ENCODE measurements at places on chromosomes 1 and 21.

DNA sequence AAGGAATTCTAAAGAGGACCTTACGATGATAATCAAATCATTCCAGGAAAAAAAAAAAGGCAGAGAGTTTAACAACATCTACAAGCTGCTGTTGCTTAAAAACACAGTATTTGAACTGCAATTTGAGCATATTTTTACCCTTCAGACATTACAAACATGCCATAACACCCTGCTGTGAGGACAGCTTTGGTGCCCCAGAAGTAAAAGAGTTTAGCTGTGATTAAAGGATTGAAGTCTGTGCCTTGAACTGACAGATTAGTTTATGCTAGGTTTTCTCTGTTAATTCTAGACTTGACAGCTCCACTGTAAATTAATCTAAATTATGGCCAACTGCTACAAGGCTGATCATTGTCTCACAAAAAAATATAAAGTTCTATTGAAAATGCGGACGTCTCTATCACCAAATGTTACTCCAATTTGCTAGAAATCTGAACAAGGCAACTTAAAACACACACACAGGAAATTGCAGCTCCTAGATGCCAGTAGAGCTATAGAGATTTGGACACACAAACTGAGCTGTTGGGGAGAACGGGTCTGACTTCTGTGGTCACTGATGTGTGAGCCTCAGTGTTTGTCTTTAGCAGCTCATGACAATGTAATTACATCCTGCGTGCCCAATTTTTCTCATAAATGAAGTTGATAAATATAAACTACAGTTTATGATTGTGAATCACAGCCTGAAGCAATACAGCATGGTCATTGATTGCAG, 217.9 kb downstream of the NTNG1 start:
- DNase-seq = no peak

DNA sequence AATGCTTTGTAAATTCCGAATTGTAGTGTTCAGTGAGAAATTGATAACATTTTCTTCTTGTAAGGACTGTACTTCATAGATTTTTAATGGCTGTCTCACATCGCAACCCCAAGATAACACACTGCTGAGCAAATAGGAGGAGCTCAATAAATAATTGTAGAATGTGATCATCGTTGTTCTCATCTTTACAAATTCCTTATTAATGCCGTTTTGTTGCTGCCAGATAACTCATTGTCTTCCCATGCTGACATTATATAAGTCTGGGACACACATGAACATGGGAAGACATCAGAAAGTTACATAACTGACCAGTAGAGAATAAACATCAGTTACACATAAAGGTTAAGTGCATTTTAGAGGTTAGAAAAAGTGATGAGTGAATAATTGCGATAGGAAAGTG, 46.4 kb upstream of the TSPAN2 start:
- DNase-seq = no peak

GRCh38 chr1:61109158-61109557, 26.8 kb downstream of the NFIA start:
- DNase-seq = no peak

GRCh38 chr1:151562661-151563060, 22.6 kb downstream of the TUFT1 start:
- no peak for DNase-seq

GRCh38 chr1:65235867-65236805, 73.2 kb upstream of the DNAJC6 start:
- no peak for DNase-seq

DNA sequence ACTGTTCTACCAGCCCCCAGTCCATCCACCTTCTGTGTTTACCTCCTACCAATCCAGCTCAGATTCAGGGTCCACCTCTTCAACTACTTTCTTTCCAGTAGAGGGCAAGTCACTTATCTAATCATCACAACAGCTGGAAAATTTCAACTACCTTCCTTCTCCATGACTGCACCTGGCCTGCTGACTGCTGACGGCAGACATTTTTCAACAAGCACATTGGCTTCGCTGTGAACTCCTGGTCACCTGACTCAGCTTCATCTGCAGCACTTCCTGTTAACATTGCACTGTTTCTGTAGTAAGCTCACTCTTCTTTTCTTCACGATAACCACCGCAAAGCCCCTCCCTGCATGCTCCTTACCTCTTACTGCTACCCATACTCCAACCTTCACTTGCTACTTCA, 405.7 kb downstream of the NTNG1 start:
- no peak for DNase-seq

DNA sequence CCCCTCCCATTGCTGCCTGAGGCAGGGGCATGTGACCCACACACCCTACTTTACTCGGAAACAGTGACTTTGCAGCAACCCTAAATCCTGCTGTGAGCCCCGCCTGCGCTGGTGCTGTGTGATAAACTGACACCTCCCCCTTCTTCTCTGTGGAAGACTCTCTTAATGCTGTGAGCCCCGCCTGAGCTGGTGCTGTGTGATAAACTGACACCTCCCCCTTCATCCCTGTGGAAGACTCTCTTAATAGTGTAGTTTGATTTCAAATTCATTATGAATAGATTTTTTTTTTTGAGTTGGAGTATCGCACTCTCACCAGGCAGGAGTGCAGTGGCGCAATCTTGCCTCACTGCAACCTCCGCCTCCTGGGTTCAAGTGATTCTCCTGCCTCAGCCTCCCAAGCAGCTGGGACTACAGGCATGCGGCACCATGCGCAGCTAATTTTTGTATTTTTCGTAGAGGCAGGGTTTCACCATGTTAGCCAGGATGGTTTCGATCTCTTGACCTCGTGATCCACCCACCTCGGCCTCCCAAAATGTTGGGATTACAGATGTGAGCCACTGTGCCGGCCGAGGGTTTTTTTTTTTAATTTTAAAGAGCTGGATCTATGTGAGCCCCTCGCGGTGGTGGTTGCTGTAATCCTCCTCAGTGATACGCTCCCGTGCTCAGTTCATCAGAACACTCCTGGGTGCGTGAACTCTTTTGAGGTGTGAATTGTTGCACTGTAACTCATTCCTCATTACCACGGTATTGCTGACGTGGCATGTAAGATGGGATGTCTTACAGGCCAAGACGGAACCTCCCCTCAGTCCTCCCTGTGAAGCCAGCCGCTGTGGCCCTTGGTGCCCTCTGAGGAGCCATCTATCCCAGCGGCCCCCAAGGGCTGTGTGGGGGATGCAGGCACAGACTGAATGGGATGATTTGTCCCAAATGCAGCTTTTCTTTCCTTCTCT, 60.3 kb downstream of the GALNT2 start:
- DNase-seq = no peak

DNA sequence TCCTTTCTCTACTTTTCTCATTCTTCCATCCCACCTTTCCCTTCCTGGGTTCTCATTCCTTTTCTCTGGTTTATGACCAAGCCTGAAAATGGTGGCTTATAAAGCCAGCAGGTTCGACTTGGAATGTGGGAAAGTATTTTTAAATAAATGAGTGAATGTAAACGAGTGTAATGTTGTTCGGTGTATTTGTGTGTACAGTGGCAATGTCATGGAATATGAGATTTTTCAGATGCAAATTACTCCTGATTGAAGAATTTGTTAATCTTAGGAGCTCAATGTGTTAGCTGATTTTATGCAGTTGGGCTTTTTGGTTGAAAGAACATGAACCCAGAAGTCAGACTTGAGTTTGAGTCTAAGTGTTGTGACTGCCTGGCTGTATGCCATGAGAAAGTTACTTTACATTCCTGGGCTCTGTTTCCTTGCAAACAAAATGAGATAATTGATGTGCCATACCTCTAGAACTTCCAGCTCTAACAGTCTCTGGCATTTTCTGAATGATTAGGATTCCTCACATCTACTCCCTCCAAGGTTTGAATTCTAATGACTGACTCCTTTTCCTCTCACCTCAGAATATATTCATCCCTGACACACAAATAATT, 6.6 kb downstream of the SGIP1 start:
- no peak for DNase-seq

DNA sequence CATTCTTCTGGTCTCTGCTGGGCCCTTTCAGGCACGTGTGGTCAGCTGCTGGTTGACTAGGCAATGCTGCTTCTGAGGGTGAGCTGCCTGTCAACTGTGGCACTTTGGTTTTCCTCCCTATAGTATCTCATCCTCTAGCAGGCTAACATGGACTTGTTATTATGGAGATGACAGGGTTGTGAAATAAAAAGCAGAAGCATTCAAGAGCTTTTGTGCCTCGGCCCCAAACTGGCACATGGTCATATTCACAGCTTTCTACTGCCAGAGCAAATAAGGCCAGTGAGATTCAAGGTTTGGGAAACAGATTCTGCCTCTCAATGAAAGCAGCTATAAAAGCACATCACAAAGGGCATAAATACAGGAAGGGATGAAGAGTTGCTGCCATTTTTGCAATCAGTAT, 1.6 kb upstream of the ZNF124 start:
- no peak for DNase-seq

- DNase-seq = no peak
These were observed 8.8 kb downstream of the MINDY1 start for GRCh38 chr1:150997949-150998348.

DNA sequence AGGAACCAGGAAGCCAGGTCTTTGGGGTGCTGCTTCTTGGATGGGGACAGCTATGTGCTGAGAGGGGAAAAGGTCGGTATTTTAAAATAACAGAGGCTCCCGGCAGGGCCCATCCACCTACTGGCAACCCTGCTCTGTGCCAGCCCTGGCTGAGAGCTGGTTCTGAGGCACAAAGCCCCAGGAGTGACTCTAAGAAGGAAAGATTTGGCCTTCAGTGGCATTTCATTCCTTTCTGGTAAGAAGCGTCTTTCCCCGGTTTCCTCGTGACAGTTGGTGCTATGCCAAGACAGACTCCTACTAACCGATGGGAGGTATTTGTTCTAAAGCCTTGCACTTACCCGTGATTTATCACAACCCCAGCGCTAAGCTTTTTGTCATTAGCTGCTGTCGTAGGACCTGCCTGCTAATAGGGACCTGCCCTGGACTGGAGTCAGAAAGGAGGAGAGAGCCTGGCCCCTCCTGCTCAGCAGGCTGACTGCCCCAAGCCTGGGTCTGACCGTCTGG, 123.1 kb upstream of the ADAR start:
- DNase-seq = no peak

DNA sequence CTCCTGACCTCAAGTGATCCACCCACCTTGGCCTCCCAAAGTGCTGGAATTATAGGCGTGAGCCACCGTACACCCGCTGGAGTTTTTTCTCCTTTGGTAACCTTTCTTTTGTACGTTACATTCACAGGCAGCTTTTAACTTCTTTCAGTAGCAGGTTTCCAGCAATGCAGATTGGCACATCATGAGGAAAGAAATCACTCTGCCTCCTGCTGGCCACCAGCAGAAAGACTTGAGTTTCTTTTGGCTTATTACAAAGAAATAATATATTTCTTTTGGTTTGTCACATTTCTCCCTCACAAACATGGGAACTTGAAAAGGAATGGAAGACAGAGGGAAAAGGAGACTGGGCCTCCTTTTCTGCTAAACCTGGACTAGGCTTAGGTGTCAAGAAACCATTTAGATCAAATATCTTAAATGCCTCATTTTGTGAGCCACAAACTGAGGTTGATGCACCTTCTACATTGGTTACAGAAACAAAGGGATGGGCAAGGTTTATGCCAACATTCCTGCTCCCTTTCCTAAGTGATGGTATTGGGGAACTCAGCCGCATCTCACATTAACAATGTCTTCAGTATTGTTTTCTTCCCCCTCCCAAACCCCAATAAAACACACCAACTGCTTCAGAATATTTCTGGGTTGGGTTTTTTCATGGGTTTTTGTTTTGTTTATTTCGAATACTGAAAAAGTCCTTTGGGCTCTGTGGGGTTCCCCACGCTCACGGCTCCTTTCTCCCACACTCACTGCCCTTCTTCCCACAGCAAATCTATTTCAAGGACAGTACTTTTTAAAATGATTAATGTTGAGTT, 7.7 kb downstream of the ENSA start:
- no peak for DNase-seq

- DNase-seq = no peak
These were observed 1.9 kb downstream of the GPSM2 start for GRCh38 chr1:108878678-108879077.

- no peak for DNase-seq
These were observed 33.4 kb downstream of the CYP2J2 start for GRCh38 chr1:59892841-59893811.
